Stimulated activated CD4-positive, alpha-beta T cell treated with anti-CD3 and anti-CD28 coated beads, Interleukin-12 subunit alpha, Interleukin-12 subunit beta, amount 100 ng/mL, for 4 hours (primary cell): ENCODE measurements at places on chromosomes 11 and 22.
A peak's percentile ranks its signal among the peaks of the same experiment; 100 is the strongest.

DNA sequence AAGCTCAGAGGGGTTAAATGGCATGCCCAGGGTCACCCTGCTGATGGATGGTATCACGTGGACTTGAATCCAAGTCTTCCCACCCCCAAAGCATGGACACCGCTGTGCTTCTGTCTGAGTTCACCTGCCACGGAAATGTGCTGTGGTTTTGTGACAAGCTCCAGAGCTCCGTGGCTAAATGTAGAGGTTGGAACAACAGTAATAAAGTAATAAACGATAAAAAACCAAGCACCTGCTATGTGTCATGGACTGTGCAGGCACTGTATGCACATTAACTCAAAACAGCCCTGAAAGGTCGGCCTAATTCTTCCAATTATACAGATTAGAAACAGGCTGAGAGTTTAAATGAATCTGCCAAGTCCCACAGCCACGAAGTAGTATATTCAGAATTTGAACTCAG is 182.1 kb upstream of the NAV2 start:
- no peak for DNase-seq

DNA sequence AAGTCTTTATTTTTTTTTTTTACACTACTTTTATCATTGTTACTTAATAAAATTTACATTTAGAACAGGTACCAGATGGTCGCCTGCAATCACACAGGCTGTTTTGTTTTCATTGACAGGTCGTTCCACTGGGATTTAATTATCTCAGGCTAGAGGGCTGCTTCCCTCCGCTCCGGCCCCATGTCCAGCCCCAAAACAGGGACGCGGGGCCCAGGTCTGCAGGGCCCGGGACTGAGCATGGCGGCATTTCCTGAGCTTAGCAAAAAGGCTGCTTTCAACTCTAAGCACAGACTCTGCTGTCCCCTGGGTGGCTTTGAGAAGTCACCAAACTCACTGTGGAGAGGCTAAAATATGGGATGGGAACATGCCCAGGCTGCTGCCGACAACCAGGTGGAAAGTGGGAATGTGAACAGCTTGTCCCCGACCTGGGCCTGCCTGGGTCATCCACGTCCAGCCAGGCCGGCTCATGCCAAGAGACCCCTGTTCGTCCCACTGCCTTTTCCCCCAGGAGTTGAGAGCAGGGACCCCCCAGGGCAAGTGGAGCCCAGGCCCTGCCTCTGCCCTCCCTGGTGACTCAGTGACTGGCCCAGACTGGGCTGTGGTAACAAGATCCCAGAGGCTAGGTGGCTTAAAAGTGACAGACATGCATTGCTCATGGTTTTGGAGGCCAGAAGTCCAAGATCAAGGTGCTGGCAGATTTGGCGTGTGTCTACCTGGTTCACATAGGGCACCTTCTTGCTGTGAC is 150.0 kb downstream of the SHANK2 start:
- DNase-seq: no peak

- no peak for DNase-seq
Observed at GRCh38 chr11:45161252-45162063, 15.0 kb downstream of the PRDM11 start.

- no peak for DNase-seq
Observed at GRCh38 chr22:48057116-48057835, 1294.8 kb downstream of the TBC1D22A start.

DNA sequence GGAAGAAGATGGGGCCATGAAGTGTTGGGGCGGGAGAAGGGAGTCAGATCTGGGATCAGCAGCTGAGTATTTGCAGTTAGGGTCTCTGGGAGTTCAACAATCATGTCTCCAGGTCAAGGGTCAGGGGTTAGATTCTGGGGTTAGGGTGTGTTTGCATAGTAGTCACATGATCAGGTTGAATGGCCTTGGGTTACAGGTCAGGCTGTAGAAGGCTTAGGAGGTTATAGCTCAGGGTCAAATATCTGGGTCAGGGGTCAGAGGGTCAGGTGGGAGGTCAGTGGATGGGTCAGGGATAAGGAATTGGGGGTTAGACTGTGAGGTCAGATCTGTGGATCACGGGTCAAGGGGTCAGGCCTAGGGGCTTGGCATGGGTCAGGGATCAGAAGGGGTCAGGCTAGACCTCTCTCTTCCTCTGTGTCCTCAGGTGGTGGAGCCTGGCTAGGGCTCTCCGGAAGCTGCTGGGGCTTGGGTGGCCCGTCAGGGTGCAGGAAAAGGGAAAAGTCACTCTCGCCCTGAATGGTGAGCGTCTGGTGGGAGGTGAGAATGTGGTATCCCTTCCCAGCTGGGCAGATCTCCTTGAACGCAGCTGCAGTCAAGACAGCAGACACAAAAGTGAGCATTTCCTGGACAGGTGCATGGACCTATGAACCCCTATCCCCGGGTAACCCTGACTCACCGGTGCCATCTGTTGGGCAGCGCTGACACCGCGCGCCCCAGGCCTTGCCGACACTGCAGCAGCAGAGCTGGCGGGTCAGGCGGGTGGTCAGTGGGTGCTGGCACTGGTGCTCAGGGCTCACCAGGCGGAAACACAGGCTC is 6.4 kb downstream of the LTBP3 start:
- DNase-seq: peak; percentile 56

DNA sequence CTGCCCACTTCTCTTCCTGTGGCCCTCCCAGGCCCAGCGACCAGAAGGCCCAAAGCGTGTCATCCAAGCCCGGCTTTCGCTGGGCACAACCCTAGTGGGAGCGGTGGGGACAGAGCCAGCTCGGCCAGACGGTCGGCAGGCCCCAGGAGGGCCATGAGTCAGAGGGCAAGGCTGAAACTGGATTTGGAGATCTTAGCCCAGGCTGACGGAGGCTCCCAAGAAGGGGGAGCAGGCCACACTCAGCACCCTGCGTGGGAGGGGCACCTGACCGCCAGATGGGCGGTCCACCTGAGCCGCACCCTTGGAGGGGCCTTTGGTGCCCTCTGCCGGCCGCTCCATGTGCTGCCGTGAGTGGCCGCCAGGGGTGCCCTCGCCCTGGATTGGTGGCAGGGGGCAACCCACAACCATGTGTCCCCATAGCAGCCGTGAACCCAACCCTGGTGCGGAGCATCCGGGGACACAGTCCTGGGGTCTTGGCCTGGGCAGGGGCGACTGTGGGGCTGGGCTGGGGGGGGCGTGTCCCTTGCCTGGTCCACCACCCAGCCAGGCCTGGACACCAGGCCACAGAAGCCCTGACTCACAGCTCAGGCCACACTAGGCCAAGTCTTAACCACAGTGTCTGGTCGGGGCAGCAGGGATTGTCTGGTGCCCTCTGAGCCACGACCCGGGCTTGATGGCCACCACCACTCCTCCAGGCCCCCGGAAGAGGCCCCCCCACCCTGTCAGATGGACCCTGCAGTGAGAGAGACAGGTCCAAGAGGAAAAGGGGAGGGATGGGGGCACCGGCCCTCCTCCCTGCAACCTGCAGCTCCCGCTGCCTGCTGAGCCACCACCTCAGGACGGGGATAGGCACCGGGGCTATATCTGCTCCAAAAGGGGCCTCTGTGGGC is 19.2 kb upstream of the TALDO1 start:
- DNase-seq: peak; percentile 79

DNA sequence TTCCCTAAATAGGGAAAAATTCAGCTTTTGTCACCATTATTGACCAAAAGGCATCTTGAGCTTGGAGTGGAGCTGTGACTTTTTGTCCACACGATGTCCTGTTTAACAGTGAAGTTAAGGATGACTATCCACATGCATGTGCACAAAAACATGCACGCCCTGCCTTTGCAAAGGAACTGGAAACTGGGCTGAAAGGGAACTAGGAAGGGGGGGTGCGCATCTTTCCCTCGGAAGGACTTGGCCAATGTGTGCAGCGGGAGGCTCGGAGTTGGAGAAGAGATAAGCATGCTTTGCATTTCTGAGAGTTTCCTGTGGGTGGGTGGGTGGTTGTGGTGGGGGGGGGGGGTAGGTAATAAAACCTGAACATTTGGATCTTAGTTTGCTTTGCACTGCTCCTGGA is 411 bp upstream of the KIRREL3 start:
- no peak for DNase-seq

DNA sequence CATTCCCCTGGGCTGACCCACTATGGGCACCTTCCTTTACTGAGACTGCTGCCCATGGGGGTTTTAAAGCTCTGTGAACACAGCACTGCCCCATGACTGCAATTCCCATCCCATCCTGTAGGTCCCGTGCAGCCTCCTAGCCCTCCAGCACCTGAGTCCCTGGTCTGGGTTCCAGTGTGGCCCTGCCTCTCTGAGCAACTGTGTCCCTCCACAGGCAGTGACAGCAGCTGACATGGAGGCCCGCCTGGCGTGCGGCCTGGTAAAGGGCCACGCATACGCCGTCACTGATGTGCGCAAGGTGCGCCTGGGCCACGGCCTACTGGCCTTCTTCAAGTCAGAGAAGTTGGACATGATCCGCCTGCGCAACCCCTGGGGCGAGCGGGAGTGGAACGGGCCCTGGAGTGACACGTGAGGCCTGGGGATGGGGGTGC is 12.6 kb downstream of the OMP start:
- DNase-seq: no peak

DNA sequence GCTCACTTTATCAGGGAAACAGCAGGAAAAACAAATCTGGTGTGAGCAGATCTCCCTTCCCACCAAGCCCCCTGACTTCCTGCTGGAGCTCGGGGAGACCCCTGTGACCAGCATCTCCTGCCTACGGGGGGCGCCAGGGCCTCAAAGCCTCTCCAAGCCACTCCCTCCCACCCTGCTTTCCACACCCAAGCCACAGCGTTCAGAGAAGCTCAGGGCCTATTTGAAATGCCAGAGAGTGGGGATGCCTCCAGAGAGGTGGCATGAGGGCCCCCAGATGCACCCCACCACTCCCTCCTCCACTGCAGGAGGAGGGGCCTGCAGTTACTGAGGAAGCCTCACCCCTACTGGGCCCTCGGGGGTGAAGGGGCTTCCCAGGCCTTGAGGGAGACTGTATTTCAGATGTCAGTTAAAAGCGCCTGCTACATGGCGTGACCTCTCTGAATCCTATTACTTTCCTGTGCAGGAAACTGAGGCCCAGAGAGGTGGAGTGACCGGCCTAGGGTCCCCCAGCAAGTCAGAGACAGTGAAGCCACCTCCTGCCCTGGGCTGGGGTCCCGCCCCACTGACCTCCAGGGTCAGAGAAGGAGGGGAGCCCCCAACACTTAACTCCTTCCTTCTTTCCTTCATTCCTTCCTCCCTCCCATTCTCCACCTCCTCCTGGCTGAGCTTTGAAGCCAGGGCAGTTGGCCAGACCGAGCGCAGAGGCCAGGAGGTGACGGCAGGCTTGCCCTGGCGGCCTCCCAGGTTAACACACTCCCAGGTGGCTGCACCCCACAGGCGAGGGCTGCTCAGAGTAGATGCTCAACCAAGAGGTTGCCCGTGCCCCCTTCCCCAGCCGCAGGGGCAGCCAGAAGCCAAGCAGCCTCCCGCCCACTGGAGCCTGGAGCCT is 6.0 kb upstream of the CDKN1C start:
- no peak for DNase-seq

DNA sequence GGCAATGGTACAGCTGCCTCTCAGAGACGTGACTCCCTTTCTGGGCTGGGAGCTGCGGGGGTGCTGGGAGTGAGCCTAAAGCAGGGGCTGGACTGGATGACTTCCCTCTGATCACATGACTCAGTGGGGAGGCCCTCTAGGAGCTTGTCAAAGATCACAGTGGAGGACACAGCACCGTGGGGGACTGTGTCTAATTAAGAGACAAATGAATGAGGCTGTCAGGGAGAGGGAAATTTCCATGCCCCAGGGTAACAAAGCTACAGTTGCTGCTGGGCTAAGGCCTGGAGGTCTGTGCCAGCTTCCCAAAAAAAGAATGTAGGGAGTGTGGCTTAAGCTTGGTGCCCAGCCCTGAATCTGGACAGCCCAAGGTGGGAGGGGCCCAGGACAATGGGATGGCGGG is 262.8 kb upstream of the PLET1 start:
- DNase-seq: no peak

DNA sequence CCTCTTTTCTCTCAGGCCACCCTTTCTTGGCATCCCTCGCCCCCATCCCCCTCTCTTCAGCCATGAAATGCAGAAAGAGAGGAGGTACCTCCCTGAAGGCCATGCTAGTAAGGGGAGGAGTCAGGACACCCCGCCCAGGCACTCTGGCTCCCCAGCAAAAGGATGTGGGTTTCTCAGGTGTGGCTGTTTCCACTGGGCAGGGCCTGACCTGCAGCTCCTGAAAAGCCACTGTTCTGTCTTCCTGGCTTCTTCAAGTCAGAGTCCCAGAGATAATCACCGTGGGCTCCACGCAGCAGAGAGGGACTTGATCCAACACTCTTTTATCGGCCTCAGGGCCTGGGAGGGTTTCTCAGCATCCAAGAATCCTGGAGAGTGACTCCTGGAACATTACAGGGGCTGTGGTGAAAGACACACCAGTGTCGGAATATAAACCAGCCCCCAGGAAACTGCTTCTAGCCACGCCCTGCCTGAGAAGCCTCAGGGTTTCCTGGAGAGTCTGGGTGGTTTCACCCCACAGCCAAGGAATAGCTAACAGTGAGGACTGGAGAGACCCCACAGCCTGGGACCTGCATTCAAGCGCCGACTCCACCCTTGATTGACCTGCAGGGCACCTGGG is 45.7 kb upstream of the TSPAN18 start:
- DNase-seq: peak; percentile 21

GRCh38 chr11:36699271-36699670 is 101.2 kb upstream of the RAG2 start:
- no peak for DNase-seq

GRCh38 chr22:49021926-49022815 is 805.5 kb downstream of the BRD1 start:
- no peak for DNase-seq

- DNase-seq: peak; percentile 19
Observed at GRCh38 chr11:76206327-76207081, at the start of gene WNT11. Gene WNT11 (minus strand): TSS chr11:76206502. CDS start chr11:76206407, 95 bp downstream.

GRCh38 chr22:18119409-18120110 is 9.0 kb downstream of the TUBA8 start:
- no peak for DNase-seq

DNA sequence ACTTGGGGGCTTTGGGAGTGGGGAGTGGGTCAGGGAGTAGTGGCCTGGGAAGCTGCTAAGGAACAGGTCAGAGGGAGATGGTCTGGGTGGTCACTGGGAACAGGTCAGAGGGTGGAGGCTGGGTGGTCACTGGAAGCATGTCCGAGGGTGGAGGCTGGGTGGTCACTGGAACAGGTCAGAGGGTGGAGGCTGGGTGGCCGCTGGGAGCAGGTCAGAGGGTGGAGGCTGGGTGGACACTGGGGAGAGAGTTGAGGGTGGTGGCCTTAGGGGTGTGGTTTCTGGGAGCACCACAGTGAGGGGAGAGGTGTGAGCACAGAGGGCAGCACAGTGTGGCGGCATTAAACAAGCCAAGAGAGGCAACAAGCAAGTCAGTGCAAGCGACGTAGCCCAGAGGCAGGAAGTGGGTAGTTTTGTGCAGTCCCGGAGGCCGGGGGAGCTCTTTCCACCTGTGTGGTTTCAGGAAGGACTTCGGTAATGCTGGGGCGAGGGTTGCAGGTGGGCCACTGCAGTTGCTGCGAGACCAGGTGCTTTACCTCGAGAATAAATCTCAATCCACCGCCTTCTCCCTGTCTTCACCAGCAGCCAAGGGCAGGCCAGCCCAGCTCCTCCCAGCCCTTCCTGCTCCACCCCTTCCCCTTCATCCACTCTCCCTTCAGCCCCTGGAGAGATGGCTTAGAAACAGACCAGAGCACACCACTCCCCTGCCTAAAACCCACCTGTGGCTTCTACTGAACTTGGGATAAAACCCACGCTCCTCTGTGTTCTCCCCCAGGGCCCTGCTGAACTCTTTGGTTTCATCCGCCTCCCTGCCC is 3.2 kb upstream of the CACNA1I start:
- peak; percentile 28 for DNase-seq
